Hematopoietic multipotent progenitor cell treated with erythropoietin and hydrocortisone succinate and interleukin-3 and kit ligand, for 4 days (in vitro differentiated cells): ENCODE measurements at places on chromosomes 2 and 18.

DNA sequence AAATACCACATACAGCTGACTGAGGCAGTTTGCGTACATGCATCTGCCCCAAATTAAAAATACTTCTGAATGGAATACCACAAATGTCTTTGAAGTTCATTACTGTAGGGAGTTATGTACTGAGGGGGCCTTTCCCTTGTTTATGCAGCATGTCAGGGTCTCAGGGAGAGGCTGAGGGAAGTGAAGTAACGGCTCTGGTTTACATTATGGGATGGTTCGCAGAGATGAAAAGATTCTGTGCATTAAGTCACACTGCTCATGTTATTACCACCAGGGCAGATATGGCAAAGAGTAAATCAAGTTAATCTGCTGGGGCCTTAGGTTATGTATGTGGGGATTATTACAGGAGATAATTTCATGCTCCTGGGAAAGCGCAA lies 385.9 kb upstream of the RND3 start:
- DNase-seq = no peak

GRCh38 chr2:236663287-236664101 lies 93.9 kb downstream of the ACKR3 start:
- DNase-seq = no peak

DNA sequence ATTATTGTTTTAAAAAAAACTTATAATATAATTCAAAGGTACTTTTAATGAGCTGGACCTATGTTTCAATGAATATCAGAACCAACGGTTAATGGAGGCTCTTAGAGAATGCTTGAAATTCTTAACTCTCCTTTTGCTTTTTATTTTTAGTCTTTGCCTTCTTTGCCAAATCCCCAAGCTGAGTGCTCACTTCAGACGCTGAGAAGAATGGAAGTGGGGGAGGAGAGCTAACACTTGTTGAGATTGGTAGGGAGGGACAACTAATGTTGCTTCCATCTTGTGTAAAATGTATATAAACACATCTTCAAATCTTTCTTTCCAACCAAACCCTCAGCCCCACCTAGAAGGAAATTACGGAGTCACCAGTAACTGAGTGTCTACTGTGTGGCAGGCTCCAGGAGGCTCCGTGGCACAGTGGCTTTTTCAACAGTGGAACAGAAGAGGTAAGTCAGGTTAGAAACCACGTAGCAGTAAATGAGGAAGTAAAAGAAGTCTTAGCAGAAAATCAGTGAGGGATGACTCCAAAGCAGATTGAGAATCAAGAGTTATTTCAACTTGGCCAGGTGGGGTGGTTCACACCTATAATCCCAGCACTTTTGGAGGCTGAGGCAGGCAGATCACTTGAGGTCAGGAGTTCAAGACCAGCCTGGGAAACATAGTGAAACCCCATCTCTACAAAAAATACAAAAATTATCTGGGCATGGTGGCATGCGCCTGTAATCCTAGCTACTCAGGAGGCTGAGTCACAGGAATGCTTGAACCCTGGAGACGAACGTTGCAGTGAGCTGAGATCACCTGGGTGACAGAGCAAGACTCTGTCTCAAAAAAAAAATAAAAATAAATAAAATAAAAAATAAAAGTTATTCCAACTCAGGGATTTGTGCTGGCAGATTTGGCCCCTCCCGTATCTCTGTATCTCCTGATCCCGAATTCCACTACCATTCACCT lies 45.0 kb upstream of the CREB1 start:
- no peak for DNase-seq

DNA sequence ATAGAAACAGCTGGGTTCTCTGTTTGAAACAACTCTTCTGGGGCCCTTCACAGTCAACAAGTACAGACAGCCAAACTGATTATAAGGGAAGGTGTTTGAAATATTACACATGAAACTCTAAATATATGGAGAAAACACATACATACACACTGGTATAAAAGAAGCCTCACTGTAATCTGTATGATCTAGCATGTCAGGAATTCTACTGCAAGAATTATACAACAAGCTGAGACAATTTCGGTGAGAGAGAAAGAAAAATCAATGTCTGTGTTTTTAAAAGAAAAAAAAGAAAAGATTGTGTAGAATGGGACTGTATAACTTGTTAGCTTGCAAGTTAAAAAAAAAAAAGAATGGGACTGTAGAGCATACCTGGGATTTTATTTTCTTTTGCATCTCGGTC lies 26.3 kb downstream of the IRS1 start:
- no peak for DNase-seq

- DNase-seq = peak; percentile 2
Measured at GRCh38 chr18:33184175-33184574, 256.3 kb downstream of the CCDC178 start.

- no peak for DNase-seq
Measured at GRCh38 chr2:3637692-3638455, 20.1 kb upstream of the ALLC start.

DNA sequence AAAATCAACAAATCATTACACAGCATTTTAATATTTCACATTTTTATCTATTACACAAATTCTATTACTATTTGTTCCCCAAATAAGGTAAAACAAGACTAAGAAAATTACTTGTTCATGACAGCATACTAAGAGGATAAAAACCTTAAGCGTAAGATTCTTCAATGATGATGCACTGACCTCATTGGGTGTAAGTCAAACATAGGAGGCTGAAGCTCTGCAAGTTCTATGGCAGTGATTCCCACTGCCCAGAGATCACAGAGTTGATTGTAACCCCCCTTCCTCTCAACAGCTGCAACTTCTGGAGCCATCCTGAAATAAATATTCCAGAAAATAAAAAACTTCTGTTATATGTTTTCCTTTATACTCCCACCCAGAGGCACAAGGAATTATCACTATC lies 82.2 kb upstream of the CDKL4 start:
- DNase-seq = no peak

DNA sequence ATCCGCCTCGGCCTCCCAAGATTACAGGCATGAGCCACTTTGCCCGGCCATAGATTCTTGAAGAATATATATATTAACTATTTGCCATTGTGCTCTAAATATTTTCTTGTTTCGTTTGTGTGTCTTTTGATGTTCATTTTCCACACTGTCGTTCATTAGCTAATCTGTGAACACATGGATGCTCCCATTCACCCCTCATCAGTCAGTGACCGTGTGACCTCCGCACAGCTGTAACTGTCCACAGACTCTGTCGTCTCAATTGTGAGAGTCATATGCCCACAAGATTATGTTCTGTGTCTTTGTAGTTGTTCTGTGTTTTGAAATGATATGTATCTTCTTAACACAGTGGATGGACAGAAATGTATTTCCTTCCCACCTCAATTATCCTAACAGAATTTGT lies 29.6 kb downstream of the RAMP1 start:
- no peak for DNase-seq

- DNase-seq = no peak
Measured at GRCh38 chr2:20558391-20559150, 92.3 kb downstream of the HS1BP3 start.

DNA sequence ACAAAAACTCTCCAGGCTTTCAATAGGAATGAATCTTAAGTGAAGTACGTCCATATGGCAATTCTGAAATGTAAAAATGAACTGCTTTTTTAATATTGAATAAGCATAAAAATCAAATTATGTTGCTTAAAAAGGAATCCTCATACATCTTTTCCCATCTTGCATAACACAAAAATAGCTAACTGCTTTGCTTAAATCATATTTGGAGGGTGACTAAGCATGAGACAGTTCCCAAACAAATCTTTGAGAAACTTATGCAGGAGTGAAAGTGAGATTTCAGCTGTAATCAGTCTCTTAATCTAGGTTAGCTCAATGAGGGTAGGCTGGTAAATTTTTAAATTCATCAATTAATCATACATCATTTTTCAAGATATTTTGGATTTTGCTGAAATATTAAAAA lies 111.5 kb downstream of the MBD5 start:
- no peak for DNase-seq

DNA sequence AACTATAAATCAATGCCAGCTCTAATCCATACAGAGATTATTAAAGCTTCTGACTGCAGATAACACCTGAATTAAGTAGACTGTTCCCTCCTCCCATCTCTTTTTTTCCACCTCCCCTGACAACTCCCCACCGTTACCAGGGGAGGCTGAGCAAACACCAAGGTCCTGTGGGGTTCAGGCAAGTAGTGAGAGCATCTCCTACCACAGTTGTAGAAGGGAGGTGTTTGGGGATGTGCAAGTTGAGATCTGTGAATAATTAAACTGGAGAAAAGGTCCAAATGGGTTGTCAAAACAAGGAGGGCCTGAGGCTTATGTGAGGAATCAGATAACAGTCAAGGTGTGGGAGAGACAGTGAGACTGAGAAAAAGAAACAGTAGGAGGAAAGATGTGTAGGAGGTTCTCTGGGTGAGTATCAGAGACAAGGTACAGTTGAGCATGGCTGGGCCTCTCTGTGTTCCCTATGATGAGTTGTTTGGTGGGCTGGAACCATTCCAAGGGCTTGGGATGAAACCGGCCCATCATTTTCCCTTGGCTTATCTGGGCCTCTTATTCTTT lies 194.6 kb downstream of the CYRIA start:
- DNase-seq = no peak

DNA sequence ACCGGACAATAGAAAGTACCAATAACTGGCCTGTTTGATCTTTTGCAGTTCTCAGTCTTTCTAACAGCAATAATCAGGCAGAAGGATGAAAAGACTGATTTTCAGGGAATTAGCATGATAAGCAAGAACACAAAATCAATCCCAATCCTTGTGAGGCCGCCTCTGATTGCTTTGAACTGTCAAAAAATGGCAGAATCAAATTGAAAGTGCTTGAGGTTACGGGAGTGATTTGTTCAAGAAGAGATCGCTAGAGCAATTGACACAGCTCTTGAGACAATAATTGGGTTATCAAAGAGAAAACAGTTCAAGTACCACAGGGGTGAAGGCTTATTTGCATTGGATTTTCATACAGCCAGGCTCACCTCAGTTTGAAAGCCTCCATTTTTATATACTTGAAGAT lies 663.4 kb downstream of the ARHGAP15 start:
- DNase-seq = no peak

DNA sequence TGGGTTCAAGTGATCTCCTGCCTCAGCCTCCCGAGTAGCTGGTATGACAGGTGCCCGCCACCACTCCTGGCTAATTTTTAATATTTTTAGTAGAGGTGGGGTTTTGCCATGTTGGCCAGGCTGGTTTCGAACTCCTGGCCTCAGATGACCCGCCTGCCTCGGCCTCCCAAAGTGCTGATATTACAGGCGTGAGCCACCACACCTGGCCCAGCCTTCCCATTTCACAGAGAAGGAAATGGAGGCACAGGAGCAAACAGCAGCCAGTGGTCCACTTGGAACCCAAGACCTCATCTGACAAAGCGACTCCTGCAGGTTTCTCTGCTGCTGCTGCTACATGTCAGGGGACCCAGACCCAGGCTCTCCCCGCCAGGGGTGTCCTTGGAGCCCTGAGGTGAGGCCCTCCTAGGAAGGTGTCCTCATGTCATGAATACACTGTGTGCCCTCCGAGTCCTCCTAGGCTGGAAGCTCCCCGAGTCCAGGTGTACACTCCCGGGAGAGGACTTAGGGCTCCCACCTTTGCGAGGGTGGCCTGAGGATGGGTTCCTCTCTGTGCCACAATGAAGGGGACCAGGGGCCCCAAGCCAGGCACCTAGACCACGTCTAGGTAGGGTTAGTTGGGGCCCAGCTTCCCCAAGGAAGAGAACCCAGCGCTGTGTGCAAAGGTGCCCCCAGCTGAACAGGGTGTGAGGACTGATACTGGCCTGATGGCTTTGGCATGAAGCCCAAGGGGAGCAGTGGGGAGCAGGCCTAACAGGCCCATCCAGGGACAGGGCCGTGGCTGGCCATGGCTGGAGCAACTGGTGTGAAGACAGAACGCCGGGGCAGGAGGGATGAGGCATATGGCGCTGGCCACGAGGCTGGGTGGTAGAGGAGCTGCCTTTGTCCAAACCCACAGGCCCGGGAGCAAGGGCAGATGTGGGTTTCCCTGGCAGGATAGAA lies 56.1 kb downstream of the HS6ST1 start:
- peak; percentile 35 for DNase-seq

- DNase-seq = peak; percentile 6
Measured at GRCh38 chr2:180776921-180777320, 203.5 kb upstream of the UBE2E3 start.

DNA sequence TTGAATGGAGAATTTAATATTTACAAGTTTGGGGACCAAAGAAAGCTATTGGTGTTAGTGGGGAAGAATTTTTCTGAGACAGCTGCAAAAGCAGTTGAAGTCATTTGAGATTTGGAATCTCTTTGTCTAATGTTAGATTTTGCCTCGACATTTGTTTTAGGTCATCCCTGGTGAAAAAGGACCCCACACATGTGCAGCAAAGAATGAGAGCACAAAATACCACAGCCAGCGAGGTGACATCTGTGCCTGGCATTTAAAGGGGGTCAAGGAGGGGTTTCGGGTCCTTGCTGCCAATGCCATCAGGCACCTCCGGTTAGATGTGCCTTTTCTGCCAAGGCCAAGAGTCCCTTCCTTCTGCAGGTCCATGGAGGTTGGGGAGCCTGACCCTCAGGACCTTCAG lies 173.3 kb downstream of the TRIB2 start:
- no peak for DNase-seq

DNA sequence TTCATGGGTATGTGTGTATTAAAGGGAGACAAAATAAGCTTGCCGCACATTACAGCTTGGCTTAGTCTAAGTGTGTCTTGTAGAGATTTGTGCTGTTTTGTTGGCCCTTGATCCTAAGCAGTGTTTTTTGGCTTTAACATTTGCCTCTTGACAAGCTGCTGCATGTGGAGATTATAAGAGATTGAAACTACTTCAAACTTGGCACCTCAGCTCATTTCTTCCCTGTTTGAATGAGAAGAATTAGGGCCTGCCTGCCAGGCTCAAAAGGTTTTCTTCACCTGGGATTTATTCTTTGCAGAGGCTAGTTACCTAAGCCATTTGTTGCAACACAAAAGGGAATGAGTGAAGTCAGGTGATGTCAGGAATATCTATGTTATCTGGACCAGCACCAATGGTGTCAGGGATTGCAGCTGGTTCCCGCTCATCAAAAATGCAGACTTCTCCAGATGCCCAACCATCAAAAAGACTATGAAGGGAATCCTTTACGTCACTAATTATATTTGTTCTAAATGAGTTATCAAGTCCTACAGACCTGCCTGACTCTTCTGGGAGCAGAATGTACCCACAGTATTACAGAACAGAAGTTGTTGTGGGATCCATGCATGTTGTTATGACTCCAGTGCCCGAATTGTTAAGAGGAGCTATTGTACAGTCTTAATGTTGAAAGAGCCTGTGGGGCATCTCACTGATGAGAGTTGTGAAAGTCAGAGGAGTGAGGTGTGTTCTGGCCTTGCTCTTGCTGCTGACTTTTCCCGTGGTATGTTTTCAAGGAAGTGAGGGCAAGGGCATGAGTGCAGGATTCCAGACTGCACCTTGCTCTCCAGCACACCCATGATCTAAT lies 31.0 kb downstream of the ABCA12 start:
- no peak for DNase-seq
